ENCODE measurements at places on chromosomes 3 and 15. TPM values are rescaled to one million over a fixed set of nuclear protein-coding genes. Genes with fewer than 3 reads are reported as not detected.

GRCh38 chr3:174767406-174767805, 91.7 kb upstream of the NAALADL2 start:
- DNase-seq = no peak

- no peak for DNase-seq
These were observed 12.3 kb downstream of the POGLUT1 start for GRCh38 chr3:119481079-119481478.

DNA sequence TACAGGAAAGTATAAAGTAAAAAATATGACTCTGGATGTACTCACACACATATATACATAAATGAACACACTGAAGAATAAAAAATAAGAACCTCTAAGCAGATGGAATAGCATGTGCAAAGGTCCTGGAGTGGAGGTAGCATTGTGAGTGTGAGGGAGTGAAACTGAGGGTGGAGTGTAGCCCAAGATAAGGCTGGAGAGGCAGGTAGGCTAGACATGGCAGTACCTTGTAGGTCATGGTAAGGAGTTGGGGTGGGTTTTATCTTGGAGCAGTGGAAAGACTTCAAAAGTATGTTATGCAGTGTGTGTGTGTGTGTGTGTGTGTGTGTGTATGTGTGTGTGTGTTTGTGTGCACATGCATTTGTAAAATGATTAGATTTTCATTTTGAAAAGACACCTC, 49.5 kb downstream of the TLNRD1 start:
- no peak for DNase-seq

GRCh38 chr3:122564155-122564912, at the start of the genes DTX3L and PARP9:
Gene DTX3L (plus strand): TSS chr3:122564338. CDS start chr3:122564427, 89 bp downstream.
Gene PARP9 (minus strand): TSS chr3:122564300. CDS start chr3:122559620, 4,680 bp downstream.
- DNase-seq = peak; percentile 95

GRCh38 chr3:93910097-93910496, 63.6 kb downstream of the PROS1 start:
- no peak for DNase-seq

EXOSC7 gene
- total RNA-seq = 28.4 TPM

EAF1 gene
- total RNA-seq = 31.7 TPM

All from CD4-positive, alpha-beta T cell (primary cell).